ENCODE measurements at places on chromosomes 7 and 10. TPM values are rescaled to one million over a fixed set of nuclear protein-coding genes. Genes with fewer than 3 reads are reported as not detected.

The GJD4 gene
- polyA plus RNA-seq, result not detected

The ANKRD1 gene
- polyA plus RNA-seq, result not detected

The DKK1 gene
- not detected for polyA plus RNA-seq

The PLXNA4 gene
- 0.56 TPM for polyA plus RNA-seq

The RBP3 gene
- not detected for polyA plus RNA-seq

The ADAM12 gene
- 0.07 TPM for polyA plus RNA-seq

The MAT1A gene
- not detected for polyA plus RNA-seq

The GALNT17 gene
- not detected for polyA plus RNA-seq

The GIMAP7 gene
- polyA plus RNA-seq, result 285 TPM

The GSTO2 gene
- polyA plus RNA-seq, result 0.85 TPM

The MSMB gene
- not detected for polyA plus RNA-seq

The TAC1 gene
- not detected for polyA plus RNA-seq

The ENO4 gene
- not detected for polyA plus RNA-seq

The PDZD7 gene
- polyA plus RNA-seq, result 1.1 TPM

The FAM241B gene
- not detected for polyA plus RNA-seq

The CPVL gene
- 60.4 TPM for polyA plus RNA-seq

The CPA1 gene
- not detected for polyA plus RNA-seq

All from immature natural killer cell (primary cell).